ENCODE measurements at places on chromosomes 12 and 14.

DNA sequence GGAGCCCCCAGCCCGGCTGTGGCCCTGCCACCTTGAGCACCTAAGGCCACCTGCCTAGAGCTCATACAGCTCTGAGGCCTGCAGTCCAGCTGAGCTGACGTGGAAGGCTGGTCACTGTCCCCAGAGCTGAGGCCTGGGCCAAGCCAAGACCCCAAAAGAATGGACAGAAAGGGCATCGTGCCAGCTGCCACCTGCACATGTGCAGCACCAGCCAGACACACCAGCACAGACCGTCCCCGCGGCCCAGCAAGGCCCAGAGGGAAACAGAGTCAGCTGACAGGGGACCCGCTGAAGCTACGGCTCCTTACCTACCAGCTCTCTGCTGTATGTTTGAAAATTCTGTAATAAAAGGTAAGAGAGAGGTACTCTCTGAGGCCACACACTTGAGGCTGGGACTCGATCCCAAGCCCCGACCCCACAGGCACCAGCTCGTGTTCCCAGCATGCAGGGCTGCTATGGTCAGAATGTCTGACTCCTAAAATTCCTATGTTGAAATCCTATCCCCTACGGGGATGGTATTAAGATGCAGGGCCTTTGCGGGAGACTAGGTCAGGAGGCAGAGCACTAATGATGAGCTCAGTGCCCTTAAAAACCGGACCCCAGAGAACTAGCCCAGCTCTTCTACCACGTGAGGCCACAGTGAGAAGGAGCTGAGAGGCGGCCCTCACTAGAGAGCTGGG, 25.4 kb downstream of the BRF1 start:
- DNase-seq, result no peak

GRCh38 chr12:80838024-80838658, 99.6 kb downstream of the LIN7A start:
- no peak for DNase-seq

DNA sequence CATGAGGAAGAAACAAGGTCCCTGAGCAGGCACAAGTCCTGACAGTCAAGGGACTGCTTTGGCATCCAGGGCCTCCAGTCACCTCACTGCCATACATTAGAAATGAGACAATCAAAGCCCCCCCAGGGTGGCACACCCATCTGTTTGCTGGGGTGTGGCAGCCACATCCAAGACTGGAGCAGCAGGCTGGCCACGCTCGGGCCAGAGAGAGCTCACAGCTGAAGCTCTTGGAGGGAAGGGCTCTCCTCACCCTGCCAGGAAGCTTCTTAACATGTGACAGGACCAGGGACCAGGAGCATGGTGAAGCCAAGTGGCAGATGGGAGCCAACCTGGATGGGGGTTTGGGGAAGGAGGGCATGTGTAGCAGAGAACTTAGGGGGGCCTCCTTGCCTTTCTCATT, 10.0 kb downstream of the CACNB3 start:
- DNase-seq, result no peak

DNA sequence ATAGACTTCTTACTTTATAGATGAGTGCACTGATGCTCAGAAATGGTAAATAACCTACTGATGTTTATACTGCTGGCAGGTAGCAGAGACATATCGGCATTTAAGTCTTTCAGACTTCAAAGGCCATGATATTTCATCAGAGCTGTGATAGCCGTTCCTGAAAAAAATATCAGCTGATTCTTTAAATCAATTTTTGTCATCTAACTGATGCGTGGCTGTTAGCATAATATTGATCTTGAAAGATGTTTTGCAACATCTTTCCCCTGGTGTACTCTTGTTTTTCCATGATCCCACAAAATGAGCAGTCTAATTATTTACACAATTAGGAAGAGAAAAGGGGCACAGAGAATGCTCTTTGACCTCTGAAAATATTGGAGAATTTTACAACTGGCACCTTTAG, 1.6 kb upstream of the SLCO1B1 start:
- DNase-seq, result no peak

GRCh38 chr12:94714378-94715114, 64.2 kb upstream of the TMCC3 start:
- DNase-seq, result no peak

- DNase-seq, result no peak
Observed at GRCh38 chr12:130451001-130451930, 113.6 kb downstream of the PIWIL1 start.

DNA sequence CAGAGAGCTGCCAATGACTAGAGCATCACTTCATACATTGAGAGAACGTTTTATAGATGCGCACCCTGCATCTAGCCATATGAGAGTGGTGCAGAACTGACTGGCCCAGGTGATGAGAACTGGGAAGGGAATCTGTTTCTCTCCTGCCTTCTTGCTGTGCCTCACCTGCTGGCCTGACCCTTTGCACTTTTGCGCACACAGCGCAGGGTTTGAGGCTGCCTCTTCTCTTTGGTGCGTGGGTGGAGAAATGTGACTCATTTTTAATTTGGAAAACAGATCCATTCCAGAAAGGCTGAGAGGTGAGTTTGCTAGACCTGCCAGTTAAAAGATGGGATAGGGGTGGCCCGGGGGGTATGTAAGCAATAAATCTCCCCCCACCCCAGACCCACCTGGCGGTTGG, 453 bp upstream of the ESRRB start:
- DNase-seq, result no peak

DNA sequence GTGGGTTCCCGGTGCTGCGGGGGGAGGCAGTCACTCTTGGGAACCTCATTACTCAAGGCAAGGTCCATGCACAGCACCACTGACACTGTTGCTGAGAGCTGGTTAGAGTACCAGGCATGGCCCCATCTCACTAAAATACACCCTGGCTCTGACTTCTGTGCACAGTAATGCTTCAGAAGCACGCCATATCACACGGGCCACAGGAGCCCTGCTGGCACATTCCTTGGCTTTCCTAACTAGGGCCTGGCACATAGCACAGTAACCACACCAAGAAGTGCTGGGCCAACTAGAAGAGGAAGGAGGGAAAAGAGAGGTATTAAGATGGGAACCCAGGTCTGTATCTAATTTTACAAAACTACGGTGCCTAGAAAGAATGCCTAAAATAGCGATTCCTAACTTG, 13.5 kb upstream of the RAB35 start:
- no peak for DNase-seq

DNA sequence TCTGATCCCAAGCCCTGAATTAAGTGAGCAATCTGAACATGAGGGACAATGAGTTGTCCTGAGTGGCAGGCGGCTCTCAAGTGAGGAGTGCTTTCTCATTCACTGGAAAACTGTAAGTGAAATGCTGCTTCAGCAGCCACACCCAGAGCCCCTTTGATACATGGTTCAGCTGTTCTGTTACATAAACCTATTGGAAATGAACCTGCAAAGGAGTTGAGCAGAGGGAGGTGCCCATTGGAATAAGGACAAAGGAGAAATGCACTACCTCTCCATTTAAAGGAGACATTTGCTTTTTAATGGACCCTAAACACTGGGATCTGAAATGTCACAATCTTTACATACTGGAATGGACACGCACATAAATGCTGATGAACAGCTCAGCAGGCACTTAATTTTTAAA, 169.9 kb downstream of the CACNA1C start:
- DNase-seq, result no peak

- peak; percentile 10 for DNase-seq
Observed at GRCh38 chr12:67456431-67456901, 187.3 kb downstream of the CAND1 start.

GRCh38 chr14:72521045-72521444, 372.9 kb downstream of the DPF3 start:
- DNase-seq, result no peak

DNA sequence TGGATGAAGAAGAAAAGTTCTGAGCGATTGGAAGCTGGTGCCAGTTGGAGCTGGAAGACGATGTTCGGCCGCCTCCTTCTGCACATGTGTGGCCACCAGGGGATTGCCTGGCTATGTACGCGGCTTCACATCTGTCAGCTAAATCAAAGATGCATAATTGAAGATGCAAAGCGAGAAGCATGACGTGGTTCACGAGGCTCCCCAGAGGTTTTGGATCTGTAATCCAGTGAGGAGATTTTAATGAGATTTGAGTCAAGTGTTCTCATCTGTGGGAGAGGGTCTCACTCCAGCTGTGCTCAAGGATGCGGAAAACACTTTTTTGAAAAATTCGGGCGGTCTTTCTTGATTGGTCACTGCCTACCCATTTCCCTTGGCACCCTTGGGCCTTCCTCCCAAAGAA, 94.6 kb downstream of the PAX9 start:
- no peak for DNase-seq

- DNase-seq, result no peak
Observed at GRCh38 chr14:32393119-32393518, 64.0 kb downstream of the AKAP6 start.

Measured in amniotic stem cell (primary cell).